ENCODE measurements at places on chromosomes 12 and 14. TPM values are rescaled to one million over a fixed set of nuclear protein-coding genes. Genes with fewer than 3 reads are reported as not detected.

DNA sequence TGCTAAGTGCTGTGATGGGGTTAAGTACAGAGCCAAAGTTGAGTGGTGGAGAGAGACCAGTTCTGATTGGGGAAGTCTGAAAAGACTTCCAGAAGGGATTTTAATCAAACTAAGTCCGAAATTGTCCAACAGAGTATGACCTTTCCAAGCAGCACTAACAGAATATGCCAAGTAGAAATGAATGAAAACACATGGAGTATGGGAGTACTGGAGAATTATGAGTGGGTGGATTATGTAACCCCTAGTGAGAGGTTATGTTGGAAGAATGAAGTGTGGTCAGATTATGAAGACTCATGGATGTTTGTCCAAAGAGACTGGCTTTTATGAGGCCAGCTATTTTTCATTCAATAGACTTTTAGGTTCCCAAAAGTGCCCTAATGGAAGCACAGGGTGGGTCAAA is 94.0 kb upstream of the PLEKHA5 start:
- DNase-seq, result no peak
- no peaks in the 10 kb centered on the region for H3K36me3 ChIP-seq
- no peaks in the 10 kb centered on the region for H3K27me3 ChIP-seq
- H3K27ac ChIP-seq, result no peak overlapping the region
- no peak overlapping the region for H3K4me3 ChIP-seq

DNA sequence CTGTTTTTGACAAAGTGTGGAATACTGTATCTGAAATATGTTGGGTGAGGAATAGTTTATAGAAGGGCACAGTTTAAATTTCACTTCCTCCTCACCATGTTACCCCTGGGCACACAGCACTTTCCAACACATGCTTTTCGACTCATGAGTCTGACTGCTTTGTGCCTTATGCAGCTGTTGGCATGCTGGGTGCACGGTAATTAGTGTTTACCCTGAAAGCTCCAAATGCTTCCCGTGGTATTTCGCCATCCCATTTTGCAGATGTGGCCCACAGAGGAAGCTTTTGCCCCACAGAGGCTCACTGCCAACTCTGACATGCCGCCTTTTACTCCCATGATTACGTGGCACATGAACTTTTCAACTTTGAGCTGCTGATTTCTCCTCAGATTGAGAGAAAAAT is 168.6 kb downstream of the PRKCH start:
- peaks cover 79% of the 10 kb centered on the region for H3K36me3 ChIP-seq
- H3K4me1 ChIP-seq, result peaks cover 65% of the 10 kb centered on the region
- H3K27me3 ChIP-seq, result no peaks in the 10 kb centered on the region
- H3K27ac ChIP-seq, result no peak overlapping the region
- no peak overlapping the region for H3K4me3 ChIP-seq

- H3K27ac ChIP-seq, result no peak overlapping the region
- DNase-seq, result peak; percentile 23
- peaks cover 11% of the 10 kb centered on the region for H3K4me1 ChIP-seq
- H3K36me3 ChIP-seq, result no peaks in the 10 kb centered on the region
- H3K4me3 ChIP-seq, result peak overlapping the region; percentile 27
These were observed 1.4 kb downstream of the FIGNL2 start for GRCh38 chr12:51846911-51847642.

GRCh38 chr14:50068496-50068895 is 47.9 kb downstream of the VCPKMT start:
- no peaks in the 10 kb centered on the region for H3K36me3 ChIP-seq
- no peak overlapping the region for H3K27ac ChIP-seq
- no peak for DNase-seq
- no peak overlapping the region for H3K4me3 ChIP-seq
- H3K27me3 ChIP-seq, result no peaks in the 10 kb centered on the region
- peaks cover 32% of the 10 kb centered on the region for H3K4me1 ChIP-seq

- H3K27me3 ChIP-seq, result no peaks in the 10 kb centered on the region
- no peaks in the 10 kb centered on the region for H3K4me1 ChIP-seq
- no peaks in the 10 kb centered on the region for H3K36me3 ChIP-seq
- H3K4me3 ChIP-seq, result no peak overlapping the region
These were observed 19.1 kb downstream of the BBOF1 start for GRCh38 chr14:74038020-74038859.

DNA sequence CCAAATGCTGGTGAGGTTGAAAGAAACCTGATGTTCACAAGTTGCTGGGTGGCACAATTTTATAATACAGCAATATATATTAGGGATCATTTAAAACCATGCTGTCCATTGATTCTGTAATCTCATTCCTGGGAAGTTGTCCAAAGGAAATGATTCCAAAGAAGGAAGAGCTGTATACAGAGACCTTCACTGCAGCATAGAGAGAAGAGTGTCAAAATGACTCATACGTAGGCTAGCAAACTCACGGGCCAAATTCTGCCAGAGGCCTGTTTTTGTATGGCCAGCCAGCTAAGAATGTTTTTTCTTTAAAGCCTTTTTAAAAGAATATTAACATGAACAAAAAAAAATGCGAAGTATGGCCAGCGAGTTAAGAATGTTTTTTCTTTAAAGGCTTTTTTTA is 69.2 kb upstream of the MED13L start:
- H3K4me3 ChIP-seq, result no peak overlapping the region
- H3K36me3 ChIP-seq, result no peaks in the 10 kb centered on the region
- DNase-seq, result no peak
- H3K27ac ChIP-seq, result no peak overlapping the region
- no peaks in the 10 kb centered on the region for H3K27me3 ChIP-seq

DNA sequence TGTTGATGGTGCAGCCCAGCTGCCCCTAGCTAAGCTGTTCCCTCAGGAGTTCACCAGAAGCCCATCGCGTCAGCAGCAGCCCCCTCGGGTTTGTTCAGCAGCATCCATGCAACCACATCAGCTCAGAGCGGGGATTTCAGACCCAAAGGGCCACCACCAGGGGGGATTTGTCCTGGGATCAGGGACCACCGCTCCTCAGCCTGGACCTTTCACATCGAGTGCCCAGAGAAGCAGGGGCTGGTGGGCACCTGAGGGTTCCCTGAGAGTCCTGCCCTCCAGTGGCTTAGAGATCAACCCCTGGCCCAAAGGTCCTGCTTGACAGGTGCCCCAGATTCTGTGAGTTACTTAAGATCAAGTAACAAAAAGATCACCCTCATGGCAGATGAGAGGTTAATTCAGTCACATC is 65.9 kb upstream of the C14orf180 start:
- H3K4me1 ChIP-seq, result no peaks in the 10 kb centered on the region
- no peak overlapping the region for H3K4me3 ChIP-seq
- H3K27ac ChIP-seq, result no peak overlapping the region
- no peak for DNase-seq
- no peaks in the 10 kb centered on the region for H3K36me3 ChIP-seq

- no peak overlapping the region for H3K27ac ChIP-seq
- DNase-seq, result no peak
- no peaks in the 10 kb centered on the region for H3K4me1 ChIP-seq
- no peak overlapping the region for H3K4me3 ChIP-seq
- no peaks in the 10 kb centered on the region for H3K27me3 ChIP-seq
- no peaks in the 10 kb centered on the region for H3K36me3 ChIP-seq
These were observed 159.2 kb downstream of the PAH start for GRCh38 chr12:102757882-102758226.

DNA sequence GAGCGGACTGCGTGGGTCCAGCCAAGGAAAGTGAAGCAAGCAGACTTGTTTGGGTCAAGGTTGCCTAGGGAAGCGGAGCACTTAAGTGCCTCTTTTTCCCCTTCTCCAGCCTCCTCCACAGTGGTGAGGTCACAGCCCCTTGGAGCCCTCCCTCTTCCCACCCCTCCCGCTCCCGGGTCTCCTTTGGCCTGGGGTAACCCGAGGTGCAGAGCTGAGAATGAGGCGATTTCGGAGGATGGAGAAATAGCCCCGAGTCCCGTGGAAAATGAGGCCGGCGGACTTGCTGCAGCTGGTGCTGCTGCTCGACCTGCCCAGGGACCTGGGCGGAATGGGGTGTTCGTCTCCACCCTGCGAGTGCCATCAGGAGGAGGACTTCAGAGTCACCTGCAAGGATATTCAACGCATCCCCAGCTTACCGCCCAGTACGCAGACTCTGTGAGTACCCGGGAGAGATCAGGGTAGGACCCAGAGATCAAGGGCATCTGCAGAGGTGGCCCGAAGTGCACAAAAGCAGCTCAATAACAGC is at the start of gene TSHR:
Gene TSHR (plus strand): TSS at position 206 of the 526 bp plus-strand sequence. CDS start 60 bp downstream, at position 266.
- H3K27ac ChIP-seq, result no peak within 1 kb of the TSS
- H3K4me3 ChIP-seq, result peak within 1 kb of the TSS; percentile 92
- H3K27me3 ChIP-seq, result no peaks in the 10 kb centered on the region
- no peaks in the 10 kb centered on the region for H3K36me3 ChIP-seq
- DNase-seq, result no peak

- no peak for DNase-seq
- no peaks in the 10 kb centered on the region for H3K36me3 ChIP-seq
- no peak overlapping the region for H3K4me3 ChIP-seq
- no peaks in the 10 kb centered on the region for H3K27me3 ChIP-seq
- H3K27ac ChIP-seq, result no peak overlapping the region
- H3K4me1 ChIP-seq, result no peaks in the 10 kb centered on the region
These were observed 113.4 kb downstream of the SPTSSA start for GRCh38 chr14:34348592-34348991.

- H3K4me1 ChIP-seq, result peaks cover 52% of the 10 kb centered on the region
- no peaks in the 10 kb centered on the region for H3K27me3 ChIP-seq
- H3K27ac ChIP-seq, result no peak overlapping the region
These were observed 3.4 kb downstream of the SCFD1 start for GRCh38 chr14:30625533-30625932.

Gene CMKLR1
- total RNA-seq, result 0.94 TPM

DNA sequence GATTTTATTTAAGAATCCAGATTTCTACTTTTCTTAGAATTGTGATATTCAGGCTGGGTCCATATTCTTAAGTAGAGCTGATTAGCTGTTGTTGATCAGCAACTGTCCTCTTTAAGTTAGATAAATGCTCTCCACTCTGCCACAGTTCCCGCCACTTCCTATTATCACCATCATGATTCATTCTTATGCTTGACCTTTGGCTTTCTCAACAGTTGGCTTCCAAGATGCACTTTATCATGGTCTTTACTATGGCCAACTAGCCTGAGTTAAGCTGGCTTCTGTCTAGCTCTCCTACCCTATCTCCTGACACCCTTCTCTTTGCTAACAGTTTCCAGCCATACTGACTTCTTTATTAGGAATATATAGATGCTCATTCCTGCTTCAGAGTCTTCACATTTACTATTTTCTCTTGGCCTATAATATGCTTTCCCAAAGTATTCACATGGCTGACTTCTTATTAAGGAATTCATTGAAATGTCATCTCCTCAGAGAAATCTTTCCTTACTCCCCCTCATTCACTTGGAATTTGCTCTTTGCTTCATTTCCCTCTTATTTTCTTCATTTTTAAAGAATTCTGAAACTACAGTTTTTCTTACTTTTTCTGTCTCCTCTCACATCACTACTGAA is 149.0 kb upstream of the IGF1 start:
- no peak overlapping the region for H3K4me3 ChIP-seq
- no peak for DNase-seq
- H3K36me3 ChIP-seq, result no peaks in the 10 kb centered on the region
- no peaks in the 10 kb centered on the region for H3K27me3 ChIP-seq

Gene TPPP2
- not detected for total RNA-seq

- H3K36me3 ChIP-seq, result no peaks in the 10 kb centered on the region
- no peaks in the 10 kb centered on the region for H3K27me3 ChIP-seq
- H3K4me3 ChIP-seq, result no peak overlapping the region
- H3K27ac ChIP-seq, result no peak overlapping the region
- no peak for DNase-seq
These were observed 47.6 kb downstream of the NINJ2 start for GRCh38 chr12:615620-616019.

DNA sequence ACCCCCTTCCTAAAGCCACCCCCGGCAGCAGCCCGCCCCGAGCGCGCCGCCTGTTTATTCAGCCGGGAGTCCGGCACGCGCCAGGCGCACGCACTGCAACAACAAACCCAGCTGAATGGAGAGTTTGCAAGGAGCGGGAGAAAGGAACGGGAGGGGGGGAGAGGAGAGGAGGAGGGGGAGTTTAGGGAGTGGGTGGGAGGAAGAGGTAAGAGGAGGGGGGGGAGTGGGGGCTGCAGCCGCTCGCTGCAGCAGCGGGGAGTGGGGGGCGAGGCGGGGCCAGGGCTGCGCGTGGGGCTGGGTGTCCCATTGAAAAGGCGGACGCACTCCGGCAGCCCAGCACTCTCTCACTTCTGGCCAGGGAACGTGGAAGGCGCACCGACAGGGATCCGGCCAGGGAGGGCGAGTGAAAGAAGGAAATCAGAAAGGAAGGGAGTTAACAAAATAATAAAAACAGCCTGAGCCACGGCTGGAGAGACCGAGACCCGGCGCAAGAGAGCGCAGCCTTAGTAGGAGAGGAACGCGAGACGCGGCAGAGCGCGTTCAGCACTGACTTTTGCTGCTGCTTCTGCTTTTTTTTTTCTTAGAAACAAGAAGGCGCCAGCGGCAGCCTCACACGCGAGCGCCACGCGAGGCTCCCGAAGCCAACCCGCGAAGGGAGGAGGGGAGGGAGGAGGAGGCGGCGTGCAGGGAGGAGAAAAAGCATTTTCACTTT is at the start of gene ASCL1:
Gene ASCL1 (plus strand): TSS at position 336 of the 712 bp plus-strand sequence. CDS start 571 bp downstream, outside the sequence.
- peaks cover 4% of the 10 kb centered on the region for H3K4me1 ChIP-seq
- H3K4me3 ChIP-seq, result no peak within 1 kb of the TSS
- H3K27me3 ChIP-seq, result peaks cover 11% of the 10 kb centered on the region

DNA sequence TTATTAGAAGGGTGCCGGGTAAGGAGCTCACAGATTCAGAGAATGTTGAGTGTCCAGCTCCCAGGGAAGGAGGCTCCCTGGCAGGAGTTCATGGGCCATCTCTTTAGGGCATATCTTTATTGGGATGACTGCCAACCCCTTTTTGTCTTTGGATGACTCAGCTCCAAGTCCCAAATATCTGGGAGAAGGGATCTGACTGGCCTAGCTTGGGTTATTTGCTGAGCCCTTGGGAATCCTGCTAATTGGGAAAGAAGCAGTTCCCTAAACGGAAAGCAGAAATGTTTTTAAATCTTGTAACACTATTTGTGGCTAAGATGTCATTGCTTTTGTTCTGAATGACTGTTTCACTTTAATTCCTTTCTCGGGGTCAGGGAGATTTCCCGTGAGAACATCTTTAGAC is 12.6 kb downstream of the DDX55 start:
- H3K27me3 ChIP-seq, result no peaks in the 10 kb centered on the region
- no peaks in the 10 kb centered on the region for H3K4me1 ChIP-seq
- H3K27ac ChIP-seq, result no peak overlapping the region

DNA sequence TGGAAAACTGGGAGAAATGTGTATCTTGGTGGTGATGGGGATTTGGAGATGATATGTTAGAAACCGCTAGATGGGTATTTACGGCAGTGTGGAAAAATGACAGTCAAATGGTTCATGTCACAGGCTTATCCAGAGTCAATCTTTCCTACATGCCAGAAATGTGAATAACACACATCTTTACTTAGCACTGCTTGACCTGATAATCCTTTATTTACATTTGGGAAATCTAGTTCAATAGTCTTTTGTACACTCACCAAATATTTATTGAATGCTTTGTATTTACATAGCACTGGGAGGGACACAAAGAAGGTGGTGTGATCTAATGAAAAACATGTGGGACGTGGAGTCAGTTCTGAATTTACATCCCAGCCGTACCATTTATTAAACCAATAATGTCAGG is 208.2 kb downstream of the DIO2 start:
- no peak overlapping the region for H3K4me3 ChIP-seq
- no peaks in the 10 kb centered on the region for H3K27me3 ChIP-seq
- H3K36me3 ChIP-seq, result no peaks in the 10 kb centered on the region
- no peak overlapping the region for H3K27ac ChIP-seq
- DNase-seq, result no peak
- no peaks in the 10 kb centered on the region for H3K4me1 ChIP-seq

Gene WSB2
- total RNA-seq, result 31.5 TPM
